Activated CD4-positive, alpha-beta T cell treated with anti-CD3 and anti-CD28 coated beads, Interleukin-2, amount 50 U/mL, for 1 hour (primary cell): ENCODE measurements at places on chromosomes 6 and 20.

- no peak for DNase-seq
Measured at GRCh38 chr6:81476881-81477280, 275.6 kb downstream of the TENT5A start.

GRCh38 chr6:91317247-91317835, 730.5 kb upstream of the MAP3K7 start:
- DNase-seq: no peak

GRCh38 chr6:25698631-25699030, 46.6 kb downstream of the SCGN start:
- no peak for DNase-seq

DNA sequence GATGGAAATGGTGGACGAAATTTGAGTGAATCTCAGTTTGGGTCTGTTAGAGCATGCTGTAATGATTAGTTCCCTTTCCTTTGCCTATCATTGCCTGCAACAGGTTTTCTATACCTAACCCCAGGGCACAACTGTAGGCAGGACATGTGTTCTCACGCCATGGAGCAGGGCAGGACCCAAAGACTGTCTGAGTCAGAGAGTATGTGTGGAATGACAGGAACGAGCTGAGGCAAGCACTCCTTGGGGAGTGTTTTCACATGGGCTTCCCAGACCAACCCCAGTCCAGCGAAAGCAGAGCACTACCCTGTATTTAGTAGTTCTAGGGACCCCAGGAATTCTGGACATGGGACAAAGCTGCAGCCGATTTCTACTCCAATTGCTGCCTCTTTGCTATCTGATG, 234.2 kb downstream of the HACE1 start:
- no peak for DNase-seq
